Heart left ventricle (tissue), 16 donors: ENCODE measurements at places on chromosomes 2 and 18. TPM values are rescaled to one million over a fixed set of nuclear protein-coding genes. Genes with fewer than 3 reads are reported as not detected.

RAX gene
- not detected for polyA plus RNA-seq

SLC38A11 gene
- 0.55 TPM for polyA plus RNA-seq

DNAH6 gene
- 0.08 TPM for polyA plus RNA-seq

CTLA4 gene
- polyA plus RNA-seq, result not detected

CDH7 gene
- polyA plus RNA-seq, result not detected

MOB1A gene
- polyA plus RNA-seq, result 15.0 TPM

CNGA3 gene
- not detected for polyA plus RNA-seq

KRTCAP3 gene
- polyA plus RNA-seq, result 0.65 TPM

DNA sequence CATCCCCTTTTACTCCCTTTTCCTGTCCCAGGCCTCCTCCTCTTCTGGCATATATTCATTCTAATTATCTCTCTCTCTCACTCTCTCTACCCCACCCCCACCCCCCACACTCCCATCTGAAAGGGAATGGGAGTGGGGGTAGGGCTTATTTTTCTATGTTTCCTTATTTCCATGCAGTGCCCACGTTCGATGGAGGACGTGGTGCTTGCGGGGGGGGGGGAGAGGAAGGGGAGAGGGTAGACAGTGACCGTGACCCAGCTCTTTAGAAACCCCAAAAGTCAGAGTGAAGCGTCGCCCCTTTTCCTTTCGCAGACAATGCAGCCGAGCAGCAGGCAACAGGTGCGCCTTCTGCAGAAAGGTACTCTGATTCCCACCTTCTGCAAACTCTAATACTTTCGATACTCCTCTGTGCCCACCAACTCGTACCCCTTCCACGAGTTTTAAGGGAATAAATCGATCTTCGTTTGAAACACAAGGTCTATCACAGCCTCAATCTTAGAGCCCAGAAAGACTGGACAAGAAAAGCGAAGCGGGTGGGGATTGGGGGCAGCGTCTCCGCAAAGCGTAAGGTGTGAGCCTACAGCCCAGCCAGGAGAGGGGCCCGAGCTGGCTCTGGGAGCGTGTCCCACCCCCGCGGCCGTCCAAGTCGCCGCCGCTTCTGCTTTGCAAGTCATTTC lies 891 bp upstream of the NR4A2 start:
- no peak for DNase-seq

DNA sequence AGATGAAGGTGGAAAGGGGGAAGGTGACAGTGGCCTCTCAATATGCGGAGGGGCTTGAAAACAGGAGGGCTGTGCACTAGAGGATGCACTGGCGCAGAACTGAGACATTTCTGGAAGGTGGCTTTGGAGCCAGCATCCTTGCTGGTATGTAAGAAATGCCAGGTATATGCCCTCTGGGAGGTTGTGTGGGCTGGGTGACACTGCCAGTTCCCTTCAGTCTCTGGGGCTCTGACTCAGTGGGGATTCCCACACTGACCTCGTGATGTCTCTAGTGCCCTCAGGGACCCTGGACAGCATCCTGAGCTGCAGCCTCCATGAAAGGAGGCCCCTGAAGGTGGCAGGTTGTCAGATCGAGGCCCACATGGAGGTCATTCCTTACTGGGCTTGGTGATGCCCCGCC lies 74.0 kb downstream of the AGAP1 start:
- DNase-seq, result no peak

GRCh38 chr2:69013840-69014821 lies 1.2 kb downstream of the ANTXR1 start:
- DNase-seq, result no peak

DNA sequence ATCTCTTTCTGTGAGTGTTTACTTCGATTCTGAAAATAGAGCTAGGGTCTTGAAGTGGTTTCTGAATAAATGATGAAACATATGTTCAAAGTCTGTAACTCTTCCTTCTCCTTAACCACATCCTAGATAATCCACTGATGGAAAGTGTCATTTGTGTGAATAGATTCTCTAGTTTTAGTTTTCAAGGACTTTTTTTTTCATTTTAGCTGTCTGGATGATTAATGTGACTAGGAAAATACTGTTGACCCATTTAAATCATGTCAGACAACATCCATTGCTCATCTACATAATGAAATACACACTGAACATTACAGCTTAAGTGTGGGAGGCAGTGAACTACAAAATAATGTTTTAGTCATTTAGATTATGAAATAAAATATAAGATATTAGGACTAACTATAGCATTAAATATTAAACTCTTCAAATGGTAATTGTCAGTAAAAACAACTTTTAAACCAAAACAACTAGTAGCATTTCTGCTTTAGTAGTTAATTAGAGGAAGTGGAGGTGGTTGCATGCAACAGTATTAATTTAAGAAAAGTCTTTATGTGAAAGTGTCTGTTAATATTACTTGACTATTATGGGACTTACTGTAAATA lies 39.1 kb upstream of the DLX1 start:
- DNase-seq, result no peak

- DNase-seq, result peak; percentile 87
Observed at GRCh38 chr2:98378901-98379300, 32.6 kb downstream of the CNGA3 start.

DNA sequence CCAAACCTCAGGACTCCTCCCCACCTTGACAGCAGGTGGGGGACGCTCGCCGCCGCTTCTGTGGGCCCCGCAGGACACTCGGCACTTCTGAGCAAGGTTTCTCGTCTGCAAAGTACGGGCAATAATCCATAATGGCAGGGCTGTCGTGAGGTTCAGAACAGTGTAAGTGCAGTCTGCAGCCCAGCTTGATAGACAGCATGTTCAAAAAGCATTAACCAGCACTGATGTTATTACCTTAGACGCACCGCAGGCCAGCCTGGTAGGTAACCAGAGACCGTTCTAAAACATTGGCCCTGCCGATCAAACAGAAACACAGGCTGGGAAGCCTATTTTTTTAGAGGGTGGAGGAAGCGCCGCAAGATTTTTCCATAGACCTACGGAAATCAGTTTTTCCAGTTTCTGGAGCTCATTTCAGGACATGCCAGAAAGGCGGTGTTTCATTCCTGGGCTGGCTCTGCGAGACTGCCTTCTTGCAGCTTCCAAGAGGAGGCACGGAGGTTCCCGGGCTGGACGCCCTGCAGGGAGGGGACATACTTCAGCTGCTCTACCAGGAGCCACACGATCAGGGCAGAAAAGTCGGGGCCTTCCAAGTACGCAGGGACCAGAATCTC lies 148.7 kb downstream of the TPO start:
- peak; percentile 10 for DNase-seq

- DNase-seq, result no peak
Observed at GRCh38 chr2:186605041-186605440, 15.2 kb downstream of the ITGAV start.

DNA sequence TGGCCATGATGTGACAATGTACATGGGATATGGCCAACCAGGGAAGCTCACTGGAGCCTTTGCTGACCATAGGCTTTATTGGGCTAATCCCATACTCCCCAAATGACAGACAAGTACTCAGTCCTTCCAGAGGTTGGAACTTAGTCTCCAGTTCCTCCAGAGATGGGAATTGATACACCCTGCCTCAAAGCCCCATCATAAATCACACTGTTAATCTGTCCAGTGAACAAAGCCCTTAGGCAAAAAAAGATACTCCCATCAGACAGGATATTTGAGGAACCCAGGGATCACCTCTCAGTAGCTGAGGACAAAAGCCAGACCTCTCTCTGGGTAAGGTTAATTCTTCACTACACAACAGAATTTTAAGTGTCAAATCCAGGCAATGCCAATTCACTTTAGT lies 247.5 kb upstream of the CDH20 start:
- no peak for DNase-seq

DNA sequence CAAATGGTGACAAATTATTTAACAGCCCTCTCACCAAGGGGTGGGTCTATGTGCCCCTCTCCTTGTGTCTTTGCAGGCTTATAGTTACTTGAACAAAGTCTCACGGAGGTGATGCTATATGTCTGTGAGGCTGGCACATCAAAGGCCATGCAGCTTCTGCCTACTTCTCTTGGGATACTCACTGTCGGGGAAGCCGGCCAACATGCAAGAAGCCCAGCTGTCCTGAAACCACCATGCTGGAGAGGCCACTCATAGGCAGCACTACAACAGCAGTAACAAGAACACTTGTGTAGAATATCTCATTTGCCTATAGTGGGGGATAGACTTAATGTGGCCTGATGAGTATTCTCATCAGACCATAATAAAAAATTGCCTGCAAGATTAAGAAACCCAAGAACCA lies 233.7 kb upstream of the NCKAP5 start:
- DNase-seq, result no peak

GRCh38 chr2:236008006-236008405 lies 160.2 kb downstream of the GBX2 start:
- DNase-seq, result no peak

- no peak for DNase-seq
Observed at GRCh38 chr18:406677-407076, 93.8 kb downstream of the COLEC12 start.
